ENCODE measurements at places on chromosomes 16 and 17.

- no peak for DNase-seq
Observed at GRCh38 chr17:78485290-78486168, 91.7 kb downstream of the DNAH17 start.

DNA sequence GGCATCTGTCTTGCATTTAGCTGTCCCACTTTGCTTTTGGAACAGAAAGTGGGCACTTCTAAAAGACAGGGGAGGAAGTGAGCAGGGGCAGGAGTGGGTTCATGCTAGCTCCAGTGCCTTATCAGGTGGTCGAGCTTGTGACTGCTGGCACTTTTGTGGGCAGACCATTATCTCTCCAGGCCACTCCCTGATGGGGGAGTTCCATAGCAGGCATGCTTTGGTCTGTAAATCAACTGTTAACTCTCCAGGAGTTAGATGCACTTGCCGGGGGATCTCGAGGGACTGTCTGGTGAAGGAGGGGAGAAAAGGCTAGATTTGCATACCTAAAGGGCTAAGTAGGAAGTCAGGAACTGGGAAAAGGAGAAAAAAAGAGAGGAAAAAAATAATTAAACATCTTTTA is 9.3 kb upstream of the CARD14 start:
- no peak for DNase-seq

GRCh38 chr16:49464877-49465504 is 91.4 kb downstream of the C16orf78 start:
- DNase-seq: no peak

DNA sequence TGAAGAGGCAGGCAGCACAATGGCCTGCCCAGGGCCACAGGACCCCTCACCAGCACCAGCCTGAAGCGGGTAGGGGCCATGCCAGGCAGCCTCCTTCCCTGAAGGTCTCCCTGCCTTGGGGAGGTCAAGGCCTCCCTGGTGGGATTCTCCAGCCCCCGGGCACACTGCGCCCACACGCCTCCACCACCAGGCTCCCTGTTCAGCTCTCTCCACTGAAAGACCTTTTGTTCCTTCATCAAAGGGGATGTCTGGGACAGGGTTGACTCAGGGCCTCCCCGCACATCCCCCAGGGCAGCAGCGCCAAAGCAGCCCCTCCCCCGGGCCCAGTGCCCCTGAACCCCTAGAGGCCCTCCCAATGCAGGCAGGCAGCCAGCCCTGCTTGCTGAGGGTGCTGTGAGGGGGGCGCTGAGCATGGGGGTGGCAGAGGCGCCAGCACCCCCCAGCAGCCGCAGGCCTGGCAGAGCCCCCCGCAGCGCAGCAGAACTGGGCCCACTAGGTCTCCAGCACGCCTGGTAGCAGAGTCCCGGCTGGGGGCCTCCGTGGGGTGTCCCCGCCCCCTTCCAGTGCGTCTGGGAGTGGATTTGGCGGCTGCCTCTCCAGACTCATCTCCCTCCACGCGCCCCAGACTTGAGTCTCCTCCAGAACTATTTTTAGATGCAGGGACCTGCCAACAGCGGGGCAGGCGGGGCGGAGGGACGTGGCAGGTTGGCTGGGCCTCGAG is 13.1 kb downstream of the BCAR1 start:
- no peak for DNase-seq

GRCh38 chr16:23948949-23949411 is 113.2 kb downstream of the PRKCB start:
- DNase-seq: peak; percentile 82

DNA sequence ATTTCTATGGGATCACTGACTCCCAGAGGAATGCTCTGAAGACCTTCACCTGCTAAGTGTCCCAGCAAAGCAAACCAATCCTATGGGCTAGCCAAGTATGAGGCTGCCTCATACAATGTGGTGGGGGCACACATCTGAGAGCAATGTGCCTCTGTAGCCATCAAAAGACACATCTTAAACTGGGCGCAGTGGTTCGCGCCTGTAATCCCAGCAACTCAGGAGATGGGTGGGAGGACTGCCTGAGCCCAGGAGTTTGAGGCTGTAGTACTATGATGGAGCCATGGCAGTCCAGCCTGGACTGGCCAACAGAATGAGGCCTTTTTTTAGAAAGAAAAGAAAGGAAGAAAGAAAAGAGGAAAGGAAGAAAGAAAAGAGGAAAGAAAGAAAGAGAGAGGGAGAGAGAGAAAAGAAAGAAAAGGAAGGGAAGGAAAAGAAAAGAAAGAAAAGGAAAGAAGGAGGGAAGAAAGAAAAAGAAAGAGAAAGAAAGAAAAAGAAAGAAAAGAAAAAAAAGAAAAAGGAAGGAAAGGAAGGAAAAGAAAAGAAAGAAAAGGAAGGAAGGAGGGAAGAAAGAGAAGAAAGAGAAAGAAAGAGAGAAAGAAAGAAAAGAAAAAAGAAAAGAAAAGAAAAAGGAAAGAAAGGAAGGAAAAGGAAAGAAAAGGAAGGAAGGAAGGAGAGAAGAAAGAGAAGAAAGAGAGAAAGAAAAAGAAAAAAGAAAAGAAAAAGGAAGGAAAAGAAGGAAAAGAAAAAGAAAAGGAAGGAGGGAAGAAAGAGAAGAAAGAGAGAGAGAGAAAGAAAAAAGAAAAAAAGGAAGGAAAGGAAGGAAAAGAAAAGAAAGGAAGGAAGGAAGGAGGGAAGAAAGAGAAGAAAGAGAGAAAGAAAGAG is 430.3 kb downstream of the SLC39A11 start:
- no peak for DNase-seq

DNA sequence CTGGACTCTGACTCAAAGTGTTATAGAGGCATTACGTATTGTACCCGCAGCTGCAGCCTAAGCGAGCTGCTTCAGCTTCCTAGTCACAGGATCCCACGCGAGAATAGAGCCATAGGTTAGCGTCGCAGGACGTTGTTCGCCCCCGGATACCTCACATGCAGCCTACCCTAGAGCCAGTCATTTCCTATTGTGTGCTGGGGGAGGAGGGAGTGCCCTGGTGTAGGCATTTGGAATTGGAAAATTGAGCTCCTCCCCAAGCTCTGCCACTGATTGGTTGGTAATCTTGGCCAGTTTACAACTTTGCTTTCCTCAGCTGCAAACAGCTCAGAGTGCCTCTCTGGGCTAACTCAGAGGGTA is 530 bp downstream of the NAA60 start:
- DNase-seq: no peak

DNA sequence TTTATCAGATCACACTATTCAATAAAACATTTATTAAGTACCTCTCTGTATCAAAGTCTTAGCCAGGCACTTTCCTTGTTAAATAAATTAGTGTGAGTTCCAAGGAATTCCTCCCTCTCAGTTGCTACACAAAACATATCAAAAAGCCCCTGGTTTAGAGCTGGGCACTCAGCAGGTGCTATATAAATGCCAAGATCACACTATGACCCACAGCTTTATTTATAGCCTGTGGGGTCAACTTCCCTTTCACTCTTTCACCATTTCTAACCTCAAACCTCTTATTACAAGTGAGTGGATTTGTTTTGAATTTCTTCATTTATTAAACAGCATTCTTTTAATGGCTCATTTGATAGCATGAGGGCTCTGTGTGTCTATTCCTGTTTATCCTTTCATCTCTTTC is 112.6 kb upstream of the MPHOSPH6 start:
- DNase-seq: no peak

GRCh38 chr16:3157229-3158025 is 22.6 kb downstream of the ZNF213 start:
- DNase-seq: peak; percentile 29

DNA sequence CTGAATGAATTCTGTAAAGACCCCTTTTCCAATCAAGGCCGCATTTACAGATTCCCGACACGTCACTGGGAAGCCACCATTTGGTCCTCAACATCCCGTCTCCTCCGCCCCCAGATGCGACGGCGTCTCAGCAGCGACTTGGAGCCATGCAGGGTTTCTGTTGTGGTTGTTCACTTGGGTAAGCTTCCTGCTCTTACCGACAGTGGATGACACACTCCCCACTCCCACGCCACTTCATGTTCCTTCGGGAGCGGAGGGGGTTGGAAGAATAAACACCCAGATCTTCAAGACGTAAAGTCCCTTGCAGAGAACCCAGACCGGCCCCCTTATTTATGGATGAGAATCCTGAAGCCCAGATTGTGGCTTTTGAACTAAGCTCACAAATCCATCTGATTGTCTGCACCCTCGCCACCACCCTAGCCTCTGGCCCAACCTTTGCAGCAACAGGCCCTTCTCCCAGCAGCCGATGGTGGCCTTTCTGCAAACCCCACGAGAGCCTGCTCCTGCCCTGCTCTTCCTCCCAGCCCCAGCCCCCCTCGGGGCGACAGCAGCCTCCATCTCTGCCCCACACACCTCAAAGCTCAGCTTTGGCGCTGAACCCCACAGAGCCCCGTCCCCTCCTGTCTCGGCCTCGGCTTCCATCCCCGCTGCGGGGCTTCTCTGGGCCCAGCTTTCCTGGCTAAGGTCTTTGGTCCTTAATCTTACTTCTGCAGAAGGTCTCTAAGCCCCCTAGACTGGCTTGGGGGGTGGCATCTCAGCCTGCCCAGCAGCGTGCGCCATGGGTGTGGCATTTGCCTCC is 19.0 kb upstream of the OSGIN1 start:
- DNase-seq: no peak

GRCh38 chr17:15413101-15413771 is 54.2 kb downstream of the CDRT4 start:
- DNase-seq: no peak

DNA sequence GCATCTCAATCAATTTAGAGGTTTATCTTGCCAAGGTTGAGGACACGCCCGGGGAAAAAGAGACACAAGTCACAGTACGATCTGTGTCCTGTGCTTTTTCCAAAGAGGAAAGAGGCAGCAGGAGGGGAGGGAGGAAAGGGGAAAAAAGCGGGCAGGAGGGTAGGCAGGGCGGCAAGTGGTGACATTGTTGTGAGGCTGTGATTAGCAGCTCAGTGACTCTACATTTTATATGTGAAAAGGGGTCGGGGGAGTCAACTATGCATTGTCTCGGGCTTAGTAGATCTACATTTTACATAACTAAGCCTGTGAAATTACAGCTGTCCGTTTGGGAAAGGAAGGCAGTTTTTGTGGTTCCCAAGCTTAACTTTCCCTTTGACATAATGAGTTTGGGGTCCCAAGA is 22.2 kb upstream of the RIPOR1 start:
- no peak for DNase-seq

- peak; percentile 46 for DNase-seq
Observed at GRCh38 chr16:56662357-56663354, 4.9 kb downstream of the MT1F start.

DNA sequence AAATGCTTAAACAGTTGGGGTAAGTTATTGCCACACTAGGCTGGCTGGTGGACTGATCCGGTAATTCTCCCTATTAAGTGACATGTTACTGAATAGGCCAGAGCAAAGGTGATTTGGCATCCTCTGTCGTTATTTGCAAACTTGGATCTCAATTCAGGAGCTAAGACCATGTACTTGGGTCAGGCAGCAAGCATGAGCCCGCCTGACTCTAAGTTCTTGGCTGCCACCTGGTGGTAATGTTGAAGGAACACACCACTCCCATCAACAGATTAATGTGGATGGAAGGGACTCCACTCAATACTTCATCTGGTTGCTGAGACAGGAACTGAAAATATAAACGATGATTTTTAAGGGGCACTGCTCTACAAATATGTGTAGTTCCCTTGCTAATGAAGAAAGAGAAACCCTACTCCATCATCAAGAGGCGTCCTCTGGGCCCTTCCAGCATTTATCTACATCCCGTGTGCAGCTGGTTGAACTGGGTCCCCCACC is 70.8 kb downstream of the EMP2 start:
- peak; percentile 64 for DNase-seq

- DNase-seq: no peak
Observed at GRCh38 chr16:74575175-74575806, 31.6 kb downstream of the GLG1 start.

DNA sequence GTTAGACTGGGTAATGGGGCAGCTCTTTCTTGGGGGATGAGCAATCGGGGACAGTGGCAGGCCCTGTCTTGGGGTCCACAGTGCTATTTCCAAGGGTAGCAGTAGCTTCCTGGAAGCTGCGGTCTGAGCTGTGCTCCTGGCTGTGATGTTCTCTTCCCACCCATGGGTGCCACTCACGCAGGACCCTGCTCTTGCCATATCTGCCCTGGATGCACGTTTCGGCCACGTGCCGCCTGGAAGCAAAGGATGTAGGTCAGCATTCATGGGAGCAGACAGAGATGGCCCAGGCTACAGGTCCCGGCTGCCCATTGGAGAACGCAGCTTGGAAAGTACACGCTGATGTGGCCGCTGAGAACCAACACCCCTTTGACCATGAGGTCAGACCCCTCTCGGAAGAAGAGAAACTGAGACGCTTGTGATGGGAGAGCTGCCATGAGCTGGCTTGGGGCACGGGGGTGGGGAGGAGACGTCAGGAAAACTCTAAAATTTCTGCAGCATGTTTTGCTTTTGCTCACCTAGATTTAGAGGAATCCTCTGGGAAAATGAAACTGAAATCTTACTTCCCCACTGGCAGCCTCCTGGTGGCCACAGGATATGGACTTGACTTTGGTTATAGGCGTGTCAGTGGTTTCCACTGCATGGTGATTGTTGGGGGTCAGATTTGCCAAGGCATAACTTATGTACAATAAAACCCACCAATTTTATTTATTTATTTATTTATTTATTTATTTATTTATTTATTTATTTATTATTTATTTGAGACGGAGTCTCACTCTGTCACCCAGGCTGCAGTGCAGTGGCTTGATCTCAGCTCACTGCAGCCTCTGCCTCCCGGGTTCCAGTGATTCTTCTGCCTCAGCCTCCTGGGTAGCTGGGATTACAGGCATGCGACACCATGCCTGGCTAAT is 36.2 kb upstream of the IRF8 start:
- DNase-seq: no peak

- DNase-seq: no peak
Observed at GRCh38 chr17:78045316-78045715, 83.2 kb downstream of the TMC6 start.

DNA sequence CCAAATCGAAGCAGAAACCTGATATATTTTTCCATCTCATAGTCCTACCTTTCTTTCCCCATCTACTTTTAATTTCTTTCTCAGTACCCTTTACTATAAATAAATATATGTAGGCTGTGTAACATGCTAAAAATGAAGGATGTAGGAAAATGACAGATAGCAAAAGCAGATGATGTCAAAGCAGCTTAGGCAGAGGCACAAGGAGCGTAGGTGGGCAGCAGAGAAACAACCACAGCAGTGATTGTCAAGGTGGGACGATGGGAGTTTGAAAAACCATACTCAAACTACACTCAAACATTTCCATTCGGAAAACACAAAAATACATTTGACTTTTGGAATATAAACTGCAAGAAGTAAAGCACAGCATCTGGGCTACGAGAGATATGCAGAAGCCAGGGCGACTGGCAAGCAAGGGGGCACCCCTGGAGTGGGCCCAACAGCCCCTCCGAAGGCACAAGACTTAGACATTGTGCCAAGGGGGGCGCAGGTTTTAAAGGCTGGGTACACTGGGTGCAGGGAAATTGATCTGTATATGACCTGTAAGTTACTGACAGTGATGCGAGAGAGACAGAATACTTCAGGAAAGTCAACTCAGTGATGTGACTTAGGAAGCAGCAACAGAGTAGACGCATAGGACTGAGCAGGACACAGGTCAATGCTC is 31.1 kb downstream of the SNN start:
- DNase-seq: no peak

DNA sequence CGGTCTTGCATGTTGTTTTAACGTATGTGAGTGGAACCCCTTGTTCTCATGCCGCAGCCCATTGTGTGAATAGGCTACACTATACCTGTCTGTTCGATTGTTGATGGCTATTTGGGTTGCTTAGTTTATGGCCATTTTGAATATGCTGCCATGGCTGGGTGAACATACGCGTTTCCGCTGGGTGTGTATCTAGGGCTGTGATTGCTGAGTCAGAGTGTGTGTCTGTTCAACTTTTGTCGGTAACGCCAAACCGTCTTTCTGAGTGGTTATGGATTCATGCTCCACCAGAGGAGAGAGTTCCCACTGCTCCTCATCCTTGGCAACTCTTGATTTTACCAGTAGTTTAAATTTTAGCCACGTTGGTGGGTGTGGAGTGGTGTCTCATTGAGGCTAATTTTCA is 77.0 kb downstream of the METRNL start:
- DNase-seq: no peak

All from CD8-positive, alpha-beta T cell (primary cell).